ENCODE measurements at places on chromosomes 2 and 18.

GRCh38 chr2:40606862-40607261 lies 155.0 kb upstream of the SLC8A1 start:
- DNase-seq, result no peak

- DNase-seq, result no peak
These were observed 104.4 kb upstream of the SERPINE2 start for GRCh38 chr2:224143526-224143925.

- no peak for DNase-seq
These were observed 243.8 kb downstream of the DLGAP1 start for GRCh38 chr18:4211111-4211837.

DNA sequence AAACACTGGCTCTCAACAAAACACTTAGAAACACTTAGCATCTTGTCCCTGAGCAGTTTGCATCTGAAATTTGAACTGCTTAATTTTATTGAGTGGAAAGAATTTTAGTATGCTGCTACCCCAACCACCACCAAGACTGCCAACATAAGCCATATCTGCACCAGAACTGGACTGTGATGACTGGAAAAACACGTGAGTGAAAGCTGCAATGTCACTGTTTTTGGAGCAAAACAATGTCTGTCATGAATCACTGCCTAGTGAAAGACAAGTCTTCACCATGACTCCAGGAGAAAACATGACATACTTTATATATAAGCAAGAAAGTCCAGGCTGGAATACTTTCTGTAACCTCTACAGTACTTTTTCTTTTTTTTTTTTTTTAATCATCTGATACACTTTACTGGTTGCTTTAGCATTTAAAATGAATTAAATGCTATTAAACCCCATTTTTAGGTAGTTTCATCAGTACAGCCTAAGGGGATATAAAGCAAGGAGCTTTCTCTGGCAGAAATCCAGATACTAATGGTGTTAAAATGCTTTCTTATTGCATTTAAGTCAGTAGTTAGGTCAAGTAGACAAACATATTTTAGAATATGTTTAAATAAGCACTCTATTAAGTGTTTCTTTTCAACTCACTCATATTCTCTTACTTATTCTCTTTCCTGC lies 2129.4 kb upstream of the PIK3C3 start:
- DNase-seq, result no peak

DNA sequence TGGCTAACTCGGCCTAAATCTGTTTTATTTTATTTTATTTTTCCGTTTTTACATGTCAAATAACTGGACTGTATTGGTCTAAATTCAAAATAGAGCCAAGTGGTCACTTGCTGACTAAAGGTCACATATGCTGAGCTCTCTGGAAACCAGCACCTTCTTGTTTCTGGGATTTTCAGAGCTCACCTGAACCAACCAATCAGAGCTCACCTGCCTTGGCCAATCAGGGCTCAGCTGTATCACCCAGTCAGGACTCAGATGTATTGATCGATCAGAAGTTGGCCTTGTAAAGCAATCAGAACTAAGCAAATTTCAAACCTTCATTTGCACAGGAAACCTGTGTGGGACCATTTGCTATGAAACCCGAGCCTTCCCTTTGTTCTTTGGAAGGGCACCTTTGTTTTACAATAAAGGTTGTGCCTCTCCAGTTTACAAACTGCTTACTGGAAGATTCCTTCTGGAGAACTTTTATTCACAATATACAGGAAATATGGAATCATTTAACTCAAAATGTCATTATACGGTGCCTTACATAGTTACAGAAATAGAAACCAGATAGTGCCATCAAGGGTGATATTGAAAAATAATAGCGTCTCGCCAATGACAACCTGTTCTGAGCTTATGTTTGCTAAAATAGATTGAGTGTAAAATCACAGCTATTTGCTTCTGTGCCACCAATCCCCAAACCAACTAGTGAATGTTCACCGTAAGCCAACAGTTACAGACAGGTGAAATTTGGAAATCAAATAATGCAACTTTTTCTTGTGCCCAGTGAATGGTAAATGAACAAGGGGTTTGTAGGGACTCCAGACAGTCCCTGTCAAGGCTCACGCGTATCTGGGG lies 17.3 kb upstream of the PSD4 start:
- no peak for DNase-seq

Measured in activated B cell treated with CpG ODN at 0.5 μM for 24 hours (primary cell).